ENCODE measurements at places on chromosomes 16 and 17.
A peak's percentile ranks its signal among the peaks of the same experiment; 100 is the strongest.

- DNase-seq: no peak
These were observed 30.2 kb upstream of the FAAP100 start for GRCh38 chr17:81582341-81582740.

- no peak for DNase-seq
These were observed 747 bp downstream of the ADGRG3 start for GRCh38 chr16:57668630-57669475.

DNA sequence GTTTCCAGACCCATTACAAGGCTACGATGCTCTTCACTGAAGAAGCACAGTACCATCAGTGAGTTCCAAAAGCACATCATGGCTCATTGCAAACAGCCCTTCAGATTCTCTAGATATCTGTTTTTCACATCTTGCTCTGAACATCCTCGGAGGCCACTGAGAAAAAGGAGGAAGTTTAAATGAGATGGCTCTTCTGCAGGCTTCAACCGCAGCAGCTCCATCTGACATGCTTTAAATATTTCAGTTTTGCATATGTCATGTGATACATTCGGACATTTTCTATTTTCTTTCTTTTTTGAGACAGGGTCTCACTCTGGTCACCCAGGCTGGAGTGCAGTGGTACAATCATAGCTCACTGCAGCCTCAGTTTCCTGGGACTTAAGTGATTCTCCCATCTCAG, 396.8 kb downstream of the NPIPA8 start:
- no peak for DNase-seq

- no peak for DNase-seq
These were observed 31.0 kb downstream of the SCNN1B start for GRCh38 chr16:23333034-23333579.

GRCh38 chr17:77768248-77768852, 190.2 kb upstream of the TNRC6C start:
- DNase-seq: no peak

GRCh38 chr17:6488008-6488539, 43.8 kb downstream of the PIMREG start:
- DNase-seq: no peak

DNA sequence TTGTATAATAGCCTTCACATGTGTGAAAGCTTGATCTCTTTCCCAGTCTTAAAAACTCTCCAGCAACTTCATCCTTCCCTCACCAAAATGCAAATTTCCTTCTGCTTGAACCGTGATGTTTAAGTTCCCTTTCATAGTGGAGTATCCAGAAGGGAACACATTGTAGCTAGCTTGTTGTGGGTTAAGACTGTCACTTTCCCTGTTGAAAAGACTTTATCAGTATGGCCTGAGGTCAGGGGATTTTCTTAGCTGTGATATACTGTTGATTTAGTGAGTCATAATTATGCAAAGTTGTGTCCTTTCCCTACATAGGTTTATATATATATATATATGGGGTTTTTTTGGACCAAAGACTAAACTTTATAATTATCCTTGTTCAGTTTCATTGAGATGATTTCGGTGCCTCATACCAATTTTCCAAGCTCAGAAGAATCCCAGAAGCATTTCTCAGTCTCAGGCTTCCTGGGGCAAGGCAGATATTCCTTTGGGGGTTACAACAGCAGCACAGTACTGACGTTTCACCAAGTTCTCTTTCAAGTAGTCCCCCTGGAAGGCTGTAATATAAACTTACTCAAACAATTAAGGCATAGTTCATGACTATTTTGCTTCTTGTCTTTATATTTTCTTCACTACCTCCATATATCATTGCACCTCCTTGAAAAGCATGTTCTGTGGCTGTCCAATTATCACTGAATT, 35.7 kb downstream of the ESRP2 start:
- no peak for DNase-seq

GRCh38 chr16:2194166-2194834, 2.1 kb downstream of the CASKIN1 start:
- DNase-seq: no peak

GRCh38 chr16:852451-853185, 52.1 kb upstream of the GNG13 start:
- no peak for DNase-seq

DNA sequence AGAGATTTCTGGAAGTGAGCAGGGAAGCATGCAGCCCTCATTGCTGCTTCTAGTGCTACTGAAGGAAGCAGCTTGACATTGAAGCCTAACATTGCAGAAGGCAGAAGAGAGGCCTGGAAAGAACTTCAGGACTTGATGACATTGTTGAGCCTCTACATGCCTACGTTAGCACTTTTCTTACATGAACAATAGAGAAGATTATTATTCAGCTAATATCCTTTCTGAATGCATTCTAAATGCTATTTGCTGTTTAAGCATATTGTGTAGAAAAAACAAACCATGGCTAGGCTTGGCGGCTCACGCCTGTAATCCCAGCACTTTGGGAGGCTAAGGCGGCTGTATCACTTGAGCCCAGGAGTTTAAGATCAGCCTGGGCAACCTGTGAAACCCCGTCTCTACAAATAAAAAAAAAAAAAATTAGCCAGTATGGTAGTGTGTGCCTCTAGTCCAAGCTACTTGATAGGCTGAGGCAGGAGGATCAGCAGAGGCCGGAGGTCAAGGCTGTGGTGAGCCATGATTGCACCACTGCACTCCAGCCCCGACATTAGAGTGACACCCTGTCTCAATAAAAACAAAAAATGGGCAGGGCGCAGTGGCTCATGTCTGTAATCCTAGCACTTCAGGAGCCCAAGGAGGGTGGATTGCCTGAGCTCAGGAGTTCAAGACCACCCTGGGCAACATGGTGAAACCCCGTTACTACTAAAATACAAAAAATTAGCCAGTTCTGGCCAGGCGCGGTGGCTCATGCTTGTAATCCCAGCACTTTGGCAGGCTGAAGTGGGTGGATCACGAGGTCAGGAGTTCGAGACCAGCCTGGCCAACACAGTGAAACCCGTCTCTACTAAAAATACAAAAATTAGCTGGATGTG, 2.2 kb upstream of the AURKB start:
- no peak for DNase-seq

- DNase-seq: no peak
These were observed 21.0 kb downstream of the PRCD start for GRCh38 chr17:76560877-76561221.

DNA sequence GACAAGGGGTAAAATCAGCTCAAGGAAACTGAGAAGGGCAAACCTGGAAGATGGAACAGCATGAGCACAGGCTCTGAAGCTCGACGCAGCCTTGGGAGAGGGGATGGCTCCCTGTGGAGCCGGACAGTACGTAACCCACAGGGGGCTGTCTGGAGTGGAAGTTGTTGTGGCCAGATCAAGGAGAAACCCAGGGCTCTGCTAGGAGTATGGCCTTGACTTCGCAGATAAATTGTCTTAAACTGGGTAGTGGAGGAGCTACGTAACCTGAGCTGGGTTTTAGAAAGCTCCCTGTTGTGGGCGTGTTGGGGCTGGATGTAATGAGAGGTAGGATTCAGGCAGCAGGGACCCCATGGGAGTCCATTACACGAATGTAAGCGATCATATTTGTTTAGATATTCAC, 25.5 kb upstream of the AXIN2 start:
- no peak for DNase-seq

DNA sequence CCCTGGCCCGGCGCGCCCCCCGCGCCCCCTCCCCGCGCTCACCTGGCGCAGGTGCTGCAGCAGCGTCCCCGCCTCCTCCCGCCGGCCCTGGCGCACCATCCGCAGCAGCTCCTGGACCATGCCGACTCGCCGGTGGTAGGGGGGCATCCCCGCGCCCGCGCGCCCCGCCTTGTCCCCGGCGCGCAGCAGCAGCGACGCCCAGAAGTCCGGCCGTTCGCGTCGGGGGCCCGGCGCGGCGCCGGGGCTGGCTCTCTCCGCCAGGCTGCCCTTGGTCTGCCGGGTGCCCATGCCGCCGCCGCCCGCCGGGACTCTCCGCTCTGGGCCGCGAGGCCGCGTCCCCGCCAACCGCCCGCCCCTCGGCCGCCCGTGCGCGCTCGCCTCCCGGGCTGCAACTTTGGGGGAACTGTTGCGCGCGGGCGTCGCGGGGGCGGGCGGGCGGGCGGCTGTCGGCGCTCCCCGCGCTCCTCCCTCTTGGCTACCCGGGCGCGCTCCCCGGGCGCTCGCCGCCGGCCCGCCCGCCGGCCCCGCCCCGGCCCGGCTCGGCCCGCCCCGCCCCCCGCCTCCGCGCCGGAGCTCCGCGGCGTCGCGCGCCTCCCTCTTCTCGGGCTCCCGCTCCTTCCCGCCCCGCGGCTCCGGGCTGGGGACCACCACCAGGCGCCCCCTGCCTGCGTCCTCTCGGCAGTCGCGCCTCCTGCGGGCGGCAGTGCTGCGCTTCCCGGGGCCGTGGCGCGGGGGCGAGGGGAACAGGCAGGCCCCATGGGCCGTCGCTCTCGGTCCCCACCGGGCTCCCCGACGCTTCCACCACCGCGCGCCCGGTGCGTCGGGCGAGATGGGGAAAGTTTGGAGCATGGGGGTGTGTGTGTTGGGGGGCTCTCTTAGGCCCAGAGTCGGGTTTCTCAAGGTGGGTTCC, at the start of gene LRRC75A:
LRRC75A (minus strand) TSS at position 491 of the 910 bp plus-strand sequence; CDS start at position 288, 203 bp downstream.
- DNase-seq: peak; percentile 75

- no peak for DNase-seq
These were observed 1349.6 kb upstream of the CDH8 start for GRCh38 chr16:63385714-63386432.

- DNase-seq: peak; percentile 72
These were observed 556 bp upstream of the SPNS1 start for GRCh38 chr16:28974007-28974436.

DNA sequence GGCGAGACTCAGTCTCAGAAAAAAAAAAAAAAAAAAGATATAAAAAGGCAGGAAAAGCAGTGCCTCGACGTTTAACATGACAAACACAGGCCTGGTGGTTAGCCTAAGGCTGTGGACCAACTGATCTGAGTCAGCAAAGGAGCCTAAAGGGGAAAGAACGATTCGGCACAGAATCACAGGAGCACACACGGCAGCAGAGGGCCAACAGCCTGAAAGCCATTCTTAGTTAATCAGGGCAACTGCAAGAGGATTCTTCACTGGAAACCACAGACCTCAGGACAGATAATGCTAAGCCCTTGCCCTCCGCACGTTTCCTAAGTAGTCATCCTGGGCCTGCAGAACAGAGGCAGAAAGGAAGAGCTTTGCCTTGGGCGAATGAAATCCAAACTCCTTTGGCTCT, 14.7 kb downstream of the TMEM11 start:
- no peak for DNase-seq

DNA sequence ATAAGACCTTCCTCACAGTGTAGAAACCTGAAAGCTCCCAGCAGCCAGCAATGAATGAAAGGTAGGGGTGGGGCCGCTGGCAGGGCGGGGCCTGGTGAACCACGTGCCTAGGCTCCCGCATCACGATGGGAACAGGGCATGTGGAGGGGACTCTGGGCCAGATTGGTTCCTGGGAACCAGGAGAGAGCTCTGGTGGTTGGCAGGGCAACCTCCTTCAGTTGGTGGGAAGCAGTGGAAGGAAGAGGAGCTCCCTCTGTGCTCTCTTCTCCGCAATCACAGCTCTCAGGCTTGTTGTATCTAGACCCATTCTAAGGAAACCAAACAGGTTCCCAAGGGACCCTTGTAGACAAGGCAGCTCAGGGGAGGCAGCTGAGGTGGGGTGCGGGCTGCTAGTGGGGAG, 10.5 kb downstream of the GGA2 start:
- no peak for DNase-seq

GRCh38 chr16:8005096-8005860, 585.0 kb downstream of the TMEM114 start:
- no peak for DNase-seq

DNA sequence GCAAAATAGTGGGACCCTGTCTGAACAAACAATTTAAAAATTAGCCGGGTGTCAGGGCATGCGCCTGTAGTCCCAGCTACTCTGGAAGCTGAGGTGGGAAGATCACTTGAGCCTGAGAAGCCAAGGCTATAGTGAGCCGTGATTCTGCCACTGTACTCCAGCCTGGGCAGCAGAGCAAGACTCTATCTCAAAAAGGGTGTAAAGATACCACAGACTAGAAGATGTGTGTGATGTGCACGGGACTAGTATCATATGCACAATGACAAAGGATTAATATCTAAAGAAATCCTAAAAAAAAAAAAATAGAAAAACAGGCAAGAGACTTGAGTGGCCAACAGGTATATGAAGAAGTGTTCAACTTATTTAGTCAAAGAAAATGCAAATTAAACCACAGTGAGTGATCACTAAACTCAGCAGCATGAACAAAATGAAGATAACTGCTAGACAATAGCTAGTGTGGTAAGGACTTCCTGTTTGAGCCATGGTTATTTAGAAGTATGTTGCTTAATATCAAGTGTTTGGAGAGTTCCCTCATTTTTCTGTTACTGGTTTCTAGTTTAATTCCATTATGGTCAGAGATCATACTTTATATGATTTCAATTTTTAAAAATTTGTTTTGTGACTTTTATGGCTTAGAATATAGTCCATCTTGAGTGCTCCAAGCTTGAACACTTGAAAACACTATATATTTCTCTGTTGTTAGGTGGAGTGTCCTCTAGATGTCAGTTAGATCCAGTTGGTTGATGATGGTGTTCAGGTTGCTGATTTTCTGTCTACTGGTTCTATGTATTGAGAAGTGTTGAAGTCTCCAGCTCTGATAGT, 14.7 kb upstream of the SLX4 start:
- no peak for DNase-seq

DNA sequence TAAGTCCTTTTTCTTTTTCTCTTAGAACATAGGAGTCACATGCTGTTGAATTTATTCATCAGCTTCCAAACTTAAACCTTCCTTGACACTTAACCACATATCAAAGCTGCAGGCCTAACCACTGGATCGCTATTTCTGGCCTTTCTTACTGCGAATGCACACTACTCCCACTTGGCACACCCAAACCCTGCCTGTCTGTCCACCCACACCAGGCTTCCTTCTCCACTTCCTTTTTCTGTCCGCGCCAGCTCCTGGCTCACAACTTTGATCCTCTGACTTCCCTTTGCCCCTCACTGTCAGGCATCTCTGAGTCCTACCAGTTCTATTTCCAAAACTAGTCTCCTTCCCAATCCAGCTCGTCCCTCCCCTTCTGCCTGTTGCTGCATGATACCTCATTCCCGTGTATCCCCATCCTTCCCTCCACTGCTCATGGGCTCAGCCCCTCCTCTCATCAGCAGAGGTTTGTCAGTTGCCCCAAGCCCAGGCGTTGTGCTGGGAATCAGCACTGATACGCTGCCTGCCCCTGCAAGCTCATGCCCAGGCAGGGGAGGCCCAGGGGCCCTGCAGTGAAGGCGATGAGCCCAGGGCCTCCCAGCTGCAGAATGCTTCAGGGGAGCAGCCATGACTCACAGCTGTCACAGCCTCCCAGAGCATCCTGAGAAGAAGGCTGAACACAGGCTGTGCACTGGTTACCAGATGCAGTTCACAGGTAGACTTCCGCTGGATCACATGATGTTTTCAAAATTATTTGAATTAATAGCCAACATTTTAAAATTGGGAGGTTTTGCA, 179.8 kb downstream of the KATNIP start:
- no peak for DNase-seq

- no peak for DNase-seq
These were observed 8.7 kb upstream of the PYY start for GRCh38 chr17:43962479-43962878.

GRCh38 chr17:50177983-50178834, 12.4 kb downstream of the SGCA start:
- DNase-seq: peak; percentile 82

GRCh38 chr16:85393674-85394451, 219.3 kb upstream of the GSE1 start:
- peak; percentile 85 for DNase-seq

GRCh38 chr16:87196661-87197060, 120.5 kb downstream of the C16orf95 start:
- DNase-seq: peak; percentile 17

Measured in sciatic nerve (tissue), 2 donors.